ENCODE measurements at places on chromosomes 2 and 18.

- DNase-seq, result no peak
Observed at GRCh38 chr2:238841542-238842164, 6.2 kb upstream of the TWIST2 start.

DNA sequence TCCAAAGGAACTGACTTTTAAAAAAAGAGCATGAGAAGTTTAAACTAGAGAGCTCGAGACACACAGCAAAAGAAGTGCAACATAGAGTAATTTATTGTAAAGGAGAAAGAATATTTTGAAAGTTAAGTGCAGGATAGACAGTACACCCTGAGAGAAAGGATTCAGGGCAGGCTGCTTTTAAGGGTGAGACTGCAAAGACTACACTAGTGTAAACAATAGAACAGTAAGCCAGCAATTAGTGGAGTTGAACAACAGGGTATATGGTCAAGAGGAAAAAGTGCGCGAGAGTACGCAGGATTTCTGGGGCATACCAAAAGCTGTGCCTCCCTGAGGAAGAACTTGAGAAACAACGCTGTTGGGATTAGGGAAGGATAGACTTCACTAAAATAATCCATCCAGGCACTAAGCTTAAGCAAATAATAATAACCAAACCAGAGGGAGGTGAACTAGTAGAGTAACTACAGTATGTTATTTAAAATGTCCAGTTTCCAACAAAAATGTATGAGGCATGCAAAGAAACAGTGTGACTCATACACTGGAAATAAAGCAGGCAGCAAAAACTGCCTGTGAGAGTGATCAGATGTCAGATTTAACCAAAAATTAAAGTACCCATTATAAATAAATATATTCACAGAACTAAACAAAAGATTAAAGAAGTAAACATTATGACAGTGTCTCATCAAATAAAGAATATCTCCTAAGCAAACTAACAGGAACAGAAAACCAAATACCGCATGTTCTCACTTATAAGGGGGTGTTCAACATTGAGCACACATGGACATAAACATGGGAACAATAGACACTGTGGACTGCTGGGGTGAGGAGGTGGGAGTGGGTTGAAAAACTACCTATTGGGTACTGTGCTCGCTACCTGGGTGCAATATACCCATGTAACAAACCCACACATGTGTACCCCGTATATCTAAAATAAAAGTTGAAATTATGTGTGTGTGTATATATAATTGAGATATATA is 40.5 kb upstream of the EMILIN2 start:
- no peak for DNase-seq

DNA sequence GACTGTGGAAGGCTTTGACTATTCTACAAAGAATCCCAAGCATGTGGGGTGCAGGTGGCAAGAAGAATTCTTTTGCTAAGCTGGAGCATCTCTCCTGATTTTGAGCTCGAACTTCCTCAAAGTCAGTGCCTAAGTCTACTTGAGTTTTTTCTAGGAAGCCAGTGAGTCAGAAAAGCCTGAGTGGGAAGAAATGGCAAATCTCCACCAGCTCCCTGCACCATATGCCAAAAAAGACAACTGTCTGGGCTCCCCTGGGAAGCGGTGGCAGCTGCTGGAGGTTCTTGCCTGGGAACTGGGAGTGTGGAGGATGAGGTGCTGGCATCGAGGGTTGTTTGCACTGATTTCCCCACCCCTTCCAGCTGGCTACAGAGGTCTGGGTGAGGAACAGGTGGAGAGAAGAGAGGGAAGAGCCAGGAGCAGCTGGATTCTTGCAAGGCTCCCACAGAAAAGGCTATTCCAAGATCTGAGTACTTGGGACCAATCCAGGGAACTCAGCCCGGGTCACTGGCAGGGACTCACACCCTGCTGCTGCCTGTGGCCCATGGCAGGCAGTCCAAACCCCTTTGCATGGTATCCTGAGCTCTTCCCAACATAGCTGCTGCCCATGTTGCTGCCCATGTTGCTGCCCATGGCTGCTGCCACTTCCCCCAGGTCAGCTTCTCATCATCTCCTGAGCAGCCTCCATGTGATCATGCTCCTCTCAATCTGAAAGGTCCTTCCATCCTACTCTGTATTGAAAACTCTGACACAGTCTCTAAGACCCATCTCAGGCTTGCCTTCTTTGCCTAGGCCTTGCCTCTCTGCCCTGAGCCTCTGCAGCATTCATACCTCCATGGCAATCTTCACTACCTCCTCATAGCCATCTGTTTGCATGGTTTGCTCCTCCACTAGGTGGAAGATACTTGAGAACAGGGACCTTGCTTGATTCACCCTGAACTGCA is 128.3 kb upstream of the SPATS2L start:
- DNase-seq, result no peak

GRCh38 chr2:186422226-186422625 is 63.8 kb upstream of the ZC3H15 start:
- DNase-seq, result no peak

Data from erythroblast (primary cell).